ENCODE measurements at places on chromosomes 1 and 21.

- no peak for ATAC-seq
These were observed 222.9 kb upstream of the SGIP1 start for GRCh38 chr1:66311092-66311491.

GRCh38 chr1:21154717-21155116 lies 22.0 kb downstream of the EIF4G3 start:
- no peak for ATAC-seq

- ATAC-seq = no peak
These were observed 36.8 kb upstream of the UBE2U start for GRCh38 chr1:64166629-64167028.

- ATAC-seq = no peak
These were observed 204.9 kb downstream of the KCNJ6 start for GRCh38 chr21:37711286-37711829.

DNA sequence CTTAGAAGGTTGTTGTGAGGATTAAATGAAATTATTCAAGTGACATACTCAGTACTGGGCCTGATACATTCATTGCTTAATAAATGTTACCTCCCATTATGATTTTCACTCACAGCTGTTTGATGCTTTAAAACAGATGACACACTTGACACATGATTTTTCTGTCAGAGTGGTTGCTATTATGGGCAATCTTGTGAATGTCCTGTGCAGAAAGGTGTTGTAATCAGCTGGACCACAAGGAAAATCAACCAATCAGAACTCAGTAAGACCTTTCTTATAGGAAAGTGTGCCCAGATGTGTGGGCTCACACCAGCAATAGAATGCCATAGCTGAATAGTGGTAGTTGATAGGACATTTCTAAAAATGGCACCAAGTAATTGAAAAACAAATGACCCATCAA lies 23.5 kb downstream of the GJA5 start:
- no peak for ATAC-seq

DNA sequence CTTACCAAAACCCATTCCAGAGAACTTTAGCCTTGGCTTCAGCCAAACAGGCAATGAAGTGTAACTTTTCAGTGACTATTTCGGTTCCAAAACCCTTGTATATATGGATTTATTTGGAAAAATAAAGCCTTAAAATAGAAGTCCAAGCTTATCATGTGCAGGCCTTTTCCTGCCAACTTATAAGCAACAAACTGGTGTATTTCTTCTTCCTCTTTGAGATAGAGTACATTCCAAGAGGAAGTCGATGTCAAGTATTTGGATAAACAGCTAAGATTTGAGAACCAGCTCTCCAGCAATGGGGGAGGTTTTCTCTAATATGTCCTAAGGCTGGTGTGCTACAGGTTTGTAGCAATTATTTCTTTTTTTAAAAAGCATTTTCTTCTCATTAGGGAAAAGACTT lies 407.8 kb downstream of the DUSP10 start:
- no peak for ATAC-seq

Measured in stimulated activated memory B cell treated with anti-CD40 and anti-IgM and Interleukin-4, amounts not matched to agents 10 μg/mL and 1 μg/mL and 100 μg/mL, for 72 hours (primary cell).